ENCODE measurements at places on chromosomes 6 and 20.

DNA sequence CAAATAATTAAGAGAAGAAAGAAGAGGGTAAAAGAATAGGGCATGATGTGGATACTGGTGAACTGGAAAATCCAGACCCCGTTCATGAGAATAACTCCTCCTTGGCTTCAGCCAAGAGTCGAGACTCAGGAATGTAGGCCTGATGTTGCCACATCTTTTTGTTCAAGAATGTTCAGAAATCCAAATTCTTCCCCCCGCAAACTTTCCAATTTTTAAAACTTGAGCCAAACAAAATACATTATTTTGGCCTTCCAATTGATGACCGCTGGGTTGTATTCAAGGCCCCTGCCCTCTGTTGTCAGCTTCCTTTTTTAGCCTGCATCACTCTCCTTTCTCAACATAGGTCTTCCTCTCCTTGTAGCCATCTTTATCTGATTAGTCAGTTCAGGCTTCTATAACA, 106.1 kb downstream of the TNFAIP3 start:
- DNase-seq = no peak

- no peak for DNase-seq
These were observed 44.0 kb upstream of the SLC22A16 start for GRCh38 chr6:110520209-110520965.

GRCh38 chr20:59005523-59006166, 1.4 kb downstream of the CTSZ start:
- no peak for DNase-seq

DNA sequence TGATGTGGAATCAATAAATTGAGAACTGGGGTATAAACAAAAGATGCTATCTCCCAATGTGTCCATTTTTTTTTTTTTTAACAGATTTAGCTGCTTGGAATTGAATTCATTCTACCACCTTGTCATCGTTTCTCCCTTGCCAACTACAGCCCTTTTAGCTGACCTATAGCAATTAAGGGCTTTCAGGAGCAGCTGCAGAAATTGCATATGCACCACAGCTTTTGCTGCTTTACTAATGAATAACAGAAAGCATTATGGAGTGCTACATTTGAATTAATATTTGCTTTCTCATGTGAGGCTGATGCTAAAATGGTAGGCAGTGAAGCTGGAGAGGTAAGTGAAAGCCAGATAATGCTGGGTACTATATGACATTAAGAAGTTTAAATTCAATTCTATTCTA, 5.7 kb downstream of the SESN1 start:
- DNase-seq = no peak

DNA sequence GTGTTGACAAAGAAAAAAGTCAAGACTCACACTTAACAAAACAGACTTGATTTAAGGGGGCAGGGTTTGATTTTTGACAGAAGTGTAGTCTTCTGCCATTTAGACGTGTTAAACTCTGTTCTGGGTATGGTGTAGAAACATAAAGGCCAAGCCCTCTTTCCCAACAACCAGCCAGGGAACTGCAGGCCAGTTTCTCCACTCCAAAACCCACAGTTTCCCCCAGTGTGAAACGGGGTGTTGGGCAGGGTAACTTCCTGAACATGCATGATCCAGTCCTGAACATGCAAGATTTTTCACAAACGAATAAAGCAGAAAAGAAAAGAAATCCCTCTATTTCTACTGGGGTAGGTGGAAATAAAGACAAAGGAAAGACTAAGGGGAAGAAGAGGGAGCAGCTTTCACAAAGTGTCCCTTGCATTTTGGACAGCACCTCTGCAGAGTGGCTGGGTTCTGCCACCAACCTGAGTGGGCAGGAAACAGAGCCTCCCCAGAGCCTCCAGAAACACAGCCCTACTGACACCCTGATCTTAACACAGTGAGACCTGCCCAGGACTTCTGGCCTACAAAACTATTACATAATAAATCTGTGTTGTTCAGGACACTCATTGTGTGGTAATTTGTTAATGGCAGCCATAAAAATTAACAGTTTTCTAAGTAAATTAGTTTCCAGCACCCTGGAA, 7.5 kb downstream of the APMAP start:
- no peak for DNase-seq

DNA sequence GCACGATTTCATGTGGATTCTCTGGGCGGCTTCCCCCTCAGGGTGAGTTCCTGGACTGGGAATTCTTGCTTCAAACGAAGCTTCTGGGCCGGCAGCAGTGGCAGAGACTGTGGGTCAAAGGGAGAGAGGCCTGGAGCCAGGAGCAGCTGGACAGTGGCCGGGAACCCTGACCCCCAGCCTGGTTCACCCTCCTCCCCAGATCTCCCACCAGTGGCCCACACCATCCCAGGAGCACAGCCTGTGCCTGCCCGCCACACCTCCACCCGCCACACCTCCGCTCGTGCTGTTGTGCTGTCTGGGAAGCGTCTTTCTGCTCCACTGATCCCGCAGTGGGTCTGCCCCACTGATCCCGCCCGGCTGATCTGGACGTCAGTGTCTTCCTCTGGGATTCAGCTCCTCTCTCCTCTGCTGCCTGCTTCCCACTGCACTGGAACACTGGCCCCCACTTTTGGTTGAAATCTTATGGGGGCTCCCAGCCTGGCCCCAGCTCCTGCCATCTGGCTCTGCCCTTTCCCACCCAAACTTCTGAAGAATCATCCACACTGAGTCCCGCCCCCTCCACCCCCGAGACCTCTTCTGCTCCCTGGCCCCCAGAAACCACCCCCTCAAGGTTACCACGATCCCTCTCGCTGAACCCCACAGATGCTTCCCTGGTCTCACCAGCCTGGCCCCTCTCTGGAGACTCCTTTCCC, 9.8 kb downstream of the ZBP1 start:
- DNase-seq = no peak

DNA sequence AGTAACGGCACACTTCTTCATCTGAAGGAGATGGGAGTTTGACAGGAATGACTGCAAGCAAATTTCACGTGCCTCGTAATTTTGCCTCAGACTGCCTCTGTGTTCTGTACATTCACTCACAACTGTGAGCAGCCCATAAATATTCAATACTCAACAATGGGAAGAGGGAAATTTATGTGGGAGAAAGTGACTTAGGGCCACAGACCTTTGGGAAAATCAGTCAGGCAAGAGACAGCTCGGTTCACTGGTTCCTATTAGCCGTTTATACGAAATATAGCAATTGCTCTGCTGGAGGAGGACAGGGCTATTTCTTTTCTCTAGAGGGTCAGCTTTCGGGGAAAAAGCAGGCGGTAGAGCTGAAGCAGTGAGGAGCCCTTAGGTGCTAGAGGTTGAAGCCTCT, 28.0 kb downstream of the OPN5 start:
- DNase-seq = no peak

- DNase-seq = no peak
These were observed 202.7 kb downstream of the CLIC5 start for GRCh38 chr6:45812922-45813321.

- DNase-seq = no peak
These were observed 42.6 kb downstream of the KIAA1755 start for GRCh38 chr20:38217791-38218565.

- DNase-seq = no peak
These were observed 13.7 kb upstream of the TBC1D22B start for GRCh38 chr6:37243816-37244370.

GRCh38 chr6:165776691-165777090, 113.7 kb upstream of the PDE10A start:
- no peak for DNase-seq

DNA sequence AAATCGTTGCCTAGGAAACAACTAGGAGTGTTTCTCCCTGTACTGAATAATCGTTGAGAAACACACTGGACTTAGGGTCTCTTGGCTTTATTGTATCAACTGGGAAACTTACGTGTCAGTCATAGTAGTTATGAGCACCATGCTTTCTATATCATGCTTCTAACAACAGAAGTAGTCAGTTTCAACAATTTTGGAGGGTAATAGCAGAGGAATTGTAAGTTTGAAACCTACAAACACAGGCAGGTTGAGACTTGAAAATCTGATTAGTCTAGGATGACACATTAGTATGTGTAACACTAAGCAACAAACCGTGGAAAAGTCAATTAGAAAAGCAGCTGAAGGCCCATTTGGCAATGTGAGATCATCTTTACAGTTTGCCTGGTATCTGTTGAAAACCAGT, 43.9 kb upstream of the FABP7 start:
- no peak for DNase-seq

DNA sequence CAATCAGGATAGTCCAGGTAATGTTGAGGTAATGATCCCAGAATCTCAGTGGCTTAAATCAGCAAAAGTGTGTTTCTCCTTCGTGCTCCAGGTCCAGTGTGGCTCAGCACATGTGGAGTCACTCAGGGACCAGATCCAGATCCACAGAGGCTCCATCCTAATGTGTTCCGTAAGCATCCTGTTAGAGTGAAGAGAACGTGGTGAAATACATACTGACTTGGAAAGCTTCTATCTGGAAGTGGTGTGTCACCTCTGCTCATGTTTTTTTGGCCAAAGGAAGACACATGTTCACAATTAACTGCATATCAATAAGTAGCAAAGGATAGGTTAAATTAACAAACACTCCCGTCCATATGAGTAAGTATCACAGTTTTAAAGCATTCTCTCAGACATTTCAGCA, 26.8 kb upstream of the PREP start:
- DNase-seq = no peak

DNA sequence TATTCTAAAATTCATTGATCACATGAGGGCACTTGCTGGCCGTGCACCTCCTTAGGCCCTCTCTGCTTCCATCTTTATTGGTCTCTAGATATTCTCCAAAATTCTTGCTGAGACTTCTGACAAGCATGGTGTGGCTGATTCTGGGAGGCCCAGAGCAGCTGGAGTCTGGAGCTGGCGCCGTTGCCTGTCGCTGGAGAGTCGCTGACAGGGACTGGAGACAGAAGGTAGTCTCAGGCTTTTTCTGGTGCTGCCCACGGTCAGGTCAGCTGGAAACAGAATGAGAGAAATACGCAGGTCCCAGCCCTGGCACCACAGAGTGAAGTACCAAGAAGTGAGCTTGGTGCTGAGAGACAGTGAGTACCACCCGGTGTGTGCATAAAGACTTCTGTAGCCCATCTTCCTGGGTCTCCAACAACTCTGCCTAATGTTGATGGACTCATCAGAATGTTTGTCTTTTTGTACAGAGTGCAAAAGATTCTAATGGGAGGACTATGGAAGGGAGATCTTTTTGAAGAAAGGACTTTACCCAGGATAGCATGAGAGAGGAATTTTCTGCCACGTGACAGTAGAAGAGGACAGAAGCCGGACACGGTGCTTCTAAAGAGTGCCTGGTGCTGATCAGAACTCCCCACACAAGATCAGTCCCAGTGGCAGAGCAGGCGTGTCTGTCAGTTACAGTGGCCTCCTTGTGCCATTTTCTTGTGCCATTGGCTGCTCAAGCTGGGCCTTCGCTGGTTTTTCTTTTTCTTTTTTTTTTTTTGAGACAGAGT, 1.8 kb upstream of the ALDH8A1 start:
- DNase-seq = no peak

Measured in cerebellar nuclear complex (tissue), 1 donor.